ENCODE measurements at places on chromosomes 7 and 10.

DNA sequence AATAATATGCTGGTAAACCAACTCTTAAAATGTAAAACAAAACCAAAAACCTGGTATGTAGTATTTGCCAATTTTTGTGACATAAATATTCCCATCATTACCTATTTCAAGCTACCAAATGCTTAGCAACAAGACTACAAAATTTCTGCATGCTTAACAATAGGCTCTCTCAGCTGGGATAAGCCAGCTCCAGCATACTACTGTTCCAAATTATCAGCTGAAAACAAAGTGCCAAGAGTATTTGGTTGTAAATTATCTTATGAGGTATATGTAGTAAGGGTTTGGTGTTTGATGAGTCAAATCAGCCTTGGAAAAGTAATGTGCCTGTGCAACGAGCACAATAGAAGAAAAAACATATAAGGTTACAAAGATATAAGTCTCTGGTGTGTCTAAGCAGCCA, 263.2 kb downstream of the HGF start:
- no peak for DNase-seq

- DNase-seq, result no peak
These were observed 35.4 kb downstream of the DRGX start for GRCh38 chr10:49360271-49361177.

DNA sequence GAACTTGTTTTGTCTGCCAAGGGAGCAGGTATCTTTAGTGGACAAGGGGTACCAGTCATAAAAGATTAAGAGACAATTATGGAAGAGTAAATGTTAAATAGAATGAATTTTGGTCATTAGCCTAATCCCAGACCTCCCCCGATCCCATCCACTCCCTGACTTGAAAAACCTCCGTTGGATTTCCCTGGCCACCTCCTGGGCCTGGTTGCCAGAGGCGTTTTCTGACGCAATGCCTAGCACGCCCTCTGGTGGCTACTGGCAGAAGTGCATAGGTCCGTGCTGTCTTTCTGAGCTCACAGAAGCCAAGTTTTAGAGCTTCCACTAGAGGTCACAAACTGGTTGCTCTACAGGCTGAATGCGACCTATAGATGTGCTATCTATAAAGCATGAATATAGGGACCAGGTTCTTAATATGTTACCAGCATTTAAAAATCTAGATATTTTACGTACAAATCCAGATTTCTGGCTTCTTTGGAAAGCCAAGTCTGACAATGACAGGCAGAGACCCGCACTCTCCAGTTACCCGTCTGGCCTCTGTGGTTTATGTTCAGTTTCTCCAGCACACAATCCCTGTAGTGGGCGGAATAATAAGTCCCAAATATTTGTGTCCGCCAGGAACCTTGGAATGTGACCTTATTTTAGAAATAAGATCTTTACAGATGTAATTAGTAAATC, 39.8 kb downstream of the SPOCK2 start:
- peak; percentile 72 for DNase-seq

- DNase-seq, result no peak
These were observed 129.8 kb downstream of the KCND2 start for GRCh38 chr7:120402801-120403200.

DNA sequence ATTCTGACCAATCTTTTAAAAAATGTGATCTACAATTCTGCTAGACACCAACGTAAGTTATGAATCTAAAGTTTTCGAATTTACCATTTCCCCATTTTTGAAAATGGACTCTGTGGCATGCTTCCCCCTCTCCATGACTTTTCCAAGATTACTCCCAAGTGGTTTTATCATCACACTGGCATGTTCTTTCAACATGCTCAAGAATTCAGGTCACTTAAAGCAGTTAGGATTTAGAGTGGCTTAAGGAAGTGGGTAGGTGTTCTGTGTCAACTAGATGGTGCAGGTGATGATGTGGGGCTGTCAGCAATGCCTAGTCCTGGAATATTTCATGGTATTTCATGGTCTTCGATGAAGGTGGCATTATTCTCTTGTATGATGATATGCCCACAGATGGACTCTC, 164.0 kb upstream of the ASAH2 start:
- DNase-seq, result no peak

DNA sequence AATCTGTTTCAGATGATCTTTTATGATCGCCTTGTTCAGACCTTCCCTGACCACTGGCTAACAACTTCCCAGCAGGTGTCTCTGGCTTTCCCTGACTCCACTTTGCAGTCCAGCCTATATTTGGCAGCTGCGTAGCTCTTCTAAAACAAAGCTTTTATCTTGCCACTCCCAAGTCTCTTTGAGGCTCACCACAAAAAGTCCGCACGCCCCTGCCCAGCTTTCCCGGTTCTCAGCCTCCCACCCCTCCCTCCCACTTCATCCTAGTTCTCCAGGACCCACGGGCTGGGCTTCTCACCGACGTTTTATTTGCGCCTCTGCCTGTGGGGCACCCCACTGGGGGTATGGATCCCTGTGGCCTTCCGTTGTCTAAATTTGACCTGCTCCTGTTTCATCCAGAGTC, 58.9 kb upstream of the USP6NL start:
- no peak for DNase-seq

DNA sequence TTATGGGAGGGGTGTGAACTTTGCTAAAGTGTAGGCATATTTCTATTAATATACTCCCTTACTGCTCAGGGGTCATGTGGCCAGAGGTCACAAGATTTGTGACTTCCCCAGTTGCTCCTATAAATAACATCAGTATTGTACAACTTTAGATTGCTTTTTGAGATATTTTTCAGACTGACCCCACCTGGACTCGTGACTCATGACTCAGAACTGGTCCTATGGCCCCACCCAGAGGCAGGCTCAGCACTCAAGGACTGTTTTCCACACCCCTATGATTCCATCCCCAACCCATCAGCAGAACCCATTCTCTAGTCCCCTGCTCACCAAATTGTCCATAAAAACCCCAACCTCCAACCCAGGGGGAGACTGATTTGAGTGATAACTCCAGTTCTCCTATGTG, 2.7 kb upstream of the CUL2 start:
- DNase-seq, result no peak

- no peak for DNase-seq
These were observed 59.8 kb upstream of the MSRB2 start for GRCh38 chr10:23035569-23035968.

Measured in bone marrow (tissue), 2 donors.